Stimulated activated CD8-positive, alpha-beta memory T cell treated with anti-CD3 and anti-CD28 coated beads, Interleukin-4, amount 100 ng/mL, for 24 hours (primary cell): ENCODE measurements at places on chromosomes 1 and 21.

DNA sequence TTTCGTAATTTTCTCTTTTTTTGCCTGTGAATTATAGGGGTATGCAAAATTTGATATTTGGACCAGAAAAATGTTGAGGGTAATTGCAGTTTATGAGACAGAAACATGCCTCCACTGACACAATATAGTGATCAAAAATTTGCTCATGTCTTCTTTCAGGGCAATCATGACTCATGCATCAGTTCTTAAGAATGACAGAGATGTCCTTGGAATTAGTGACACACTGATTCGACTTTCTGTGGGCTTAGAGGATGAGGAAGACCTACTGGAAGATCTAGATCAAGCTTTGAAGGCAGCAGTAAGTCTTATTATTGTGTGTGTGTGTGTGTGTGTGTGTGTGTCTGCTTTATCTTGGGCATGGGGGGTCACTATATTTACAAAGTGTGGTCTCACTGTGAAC, 27.5 kb downstream of the CTH start:
- DNase-seq, result no peak

- DNase-seq, result peak; percentile 69
Measured at GRCh38 chr1:2290595-2291510, 62.7 kb downstream of the SKI start.

DNA sequence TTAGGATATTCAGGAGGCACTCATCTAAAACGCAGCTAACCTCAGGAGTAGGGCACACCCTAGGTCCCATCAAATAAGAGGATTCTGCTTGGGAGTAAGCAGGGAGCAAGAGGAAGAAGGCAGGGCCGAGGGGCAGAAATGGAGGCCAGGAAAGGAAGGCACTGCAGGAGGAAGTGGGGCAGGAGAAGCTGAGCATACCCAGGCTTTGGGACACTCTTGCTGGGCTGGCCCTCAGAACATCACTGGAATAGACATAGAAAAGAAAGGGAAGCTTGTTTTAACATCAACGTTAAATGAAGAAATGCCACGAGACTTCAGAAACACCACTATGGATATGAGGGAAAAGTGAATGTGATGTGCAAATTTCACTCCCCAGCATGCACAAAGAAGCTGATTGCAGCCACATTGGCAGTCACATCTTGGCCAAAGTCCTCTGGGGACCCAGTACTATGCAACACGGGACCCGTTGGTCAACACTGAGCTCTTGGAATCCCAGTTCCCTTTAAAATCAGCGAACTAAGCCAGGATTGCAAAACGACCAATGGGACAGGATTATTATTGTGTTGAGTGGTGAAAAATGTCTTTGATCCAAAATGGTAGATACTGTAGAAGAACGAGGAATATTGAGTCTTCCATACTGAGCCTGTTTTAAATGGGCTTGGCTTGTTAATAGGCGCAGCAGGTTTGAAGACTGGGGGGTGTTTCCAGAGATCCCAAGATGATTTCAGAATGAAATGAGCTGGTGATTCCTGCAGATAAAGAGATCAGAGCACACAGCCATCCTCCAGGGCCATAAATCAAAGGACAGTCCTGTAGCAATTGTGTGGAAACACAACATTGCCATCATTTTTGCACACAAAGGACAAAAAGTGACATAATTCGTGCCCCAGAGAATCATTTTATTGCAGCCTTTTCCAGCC, 152.4 kb downstream of the TOMM20 start:
- no peak for DNase-seq

GRCh38 chr1:45669859-45670655, 16.3 kb downstream of the GPBP1L1 start:
- no peak for DNase-seq

DNA sequence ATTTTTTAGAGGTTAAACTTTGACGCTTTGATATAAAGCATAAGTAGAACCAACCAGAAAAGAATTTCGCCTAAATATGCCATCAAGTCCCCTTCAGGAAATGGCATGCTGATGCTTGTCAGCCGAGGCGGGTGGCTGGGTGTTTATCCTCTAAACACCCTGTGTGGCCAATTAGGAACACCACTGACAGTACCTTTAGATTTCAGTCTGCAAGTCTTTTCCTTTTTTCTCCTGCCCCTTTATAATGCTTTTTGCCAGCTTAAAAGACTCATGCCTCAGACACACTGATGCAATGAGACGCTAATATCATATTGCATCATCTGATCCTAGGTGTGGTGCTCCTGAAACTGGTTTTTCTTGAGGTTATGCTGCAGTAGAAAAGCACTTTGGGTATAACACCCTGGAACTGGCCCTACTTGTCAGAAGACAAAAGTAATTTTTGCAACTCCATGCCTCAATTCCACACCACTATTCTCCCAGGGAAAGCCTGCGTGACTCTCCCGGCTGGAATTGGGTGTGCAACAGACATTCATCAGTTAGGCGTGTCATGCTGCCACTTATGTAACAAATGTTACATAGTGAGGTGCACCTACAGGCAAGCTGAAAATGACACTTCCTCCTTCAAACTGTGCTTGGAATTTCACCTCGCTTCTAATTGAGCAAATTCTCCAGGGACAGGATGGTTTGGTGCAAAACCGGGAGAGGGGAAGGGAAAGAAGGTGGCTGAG, 2.0 kb upstream of the RCC2 start:
- DNase-seq, result no peak

GRCh38 chr1:230772457-230773395, 25.5 kb downstream of the CAPN9 start:
- no peak for DNase-seq

GRCh38 chr21:41466024-41466820, 40.2 kb downstream of the MX1 start:
- no peak for DNase-seq

GRCh38 chr1:77533660-77534305, 148.7 kb downstream of the ZZZ3 start:
- peak; percentile 20 for DNase-seq

DNA sequence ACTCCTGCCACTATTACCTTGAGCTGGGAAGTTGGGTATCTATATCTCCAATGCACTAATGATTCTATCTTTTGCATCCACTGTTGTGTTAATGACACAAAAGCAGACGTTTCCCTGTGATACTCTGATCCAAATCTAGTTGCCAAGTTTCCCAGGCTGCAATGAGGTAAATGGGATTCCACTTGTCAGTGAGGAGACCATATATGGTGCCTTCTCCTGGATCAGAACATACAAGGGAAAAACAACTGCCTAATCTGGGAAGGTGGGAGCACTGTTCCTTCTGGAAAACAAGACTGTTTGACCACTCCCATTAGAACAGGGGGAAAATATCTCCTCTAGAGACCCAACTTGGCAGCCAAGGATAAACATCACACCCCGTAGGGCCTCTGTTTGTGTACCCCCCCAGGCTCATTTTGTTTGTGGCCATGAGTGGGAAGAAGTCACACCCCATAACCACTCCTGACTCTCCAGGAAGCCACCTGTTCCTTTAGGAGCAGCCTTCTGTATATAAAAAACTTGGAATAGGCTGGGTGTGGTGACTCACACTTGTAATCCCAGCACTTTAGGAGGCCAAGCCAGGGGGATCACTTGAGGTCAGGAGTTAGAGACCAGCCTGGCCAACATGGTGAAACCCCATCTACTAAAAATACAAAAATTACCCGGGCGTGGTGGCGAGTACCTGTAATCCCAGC, 28.5 kb upstream of the SLC6A9 start:
- DNase-seq, result no peak

DNA sequence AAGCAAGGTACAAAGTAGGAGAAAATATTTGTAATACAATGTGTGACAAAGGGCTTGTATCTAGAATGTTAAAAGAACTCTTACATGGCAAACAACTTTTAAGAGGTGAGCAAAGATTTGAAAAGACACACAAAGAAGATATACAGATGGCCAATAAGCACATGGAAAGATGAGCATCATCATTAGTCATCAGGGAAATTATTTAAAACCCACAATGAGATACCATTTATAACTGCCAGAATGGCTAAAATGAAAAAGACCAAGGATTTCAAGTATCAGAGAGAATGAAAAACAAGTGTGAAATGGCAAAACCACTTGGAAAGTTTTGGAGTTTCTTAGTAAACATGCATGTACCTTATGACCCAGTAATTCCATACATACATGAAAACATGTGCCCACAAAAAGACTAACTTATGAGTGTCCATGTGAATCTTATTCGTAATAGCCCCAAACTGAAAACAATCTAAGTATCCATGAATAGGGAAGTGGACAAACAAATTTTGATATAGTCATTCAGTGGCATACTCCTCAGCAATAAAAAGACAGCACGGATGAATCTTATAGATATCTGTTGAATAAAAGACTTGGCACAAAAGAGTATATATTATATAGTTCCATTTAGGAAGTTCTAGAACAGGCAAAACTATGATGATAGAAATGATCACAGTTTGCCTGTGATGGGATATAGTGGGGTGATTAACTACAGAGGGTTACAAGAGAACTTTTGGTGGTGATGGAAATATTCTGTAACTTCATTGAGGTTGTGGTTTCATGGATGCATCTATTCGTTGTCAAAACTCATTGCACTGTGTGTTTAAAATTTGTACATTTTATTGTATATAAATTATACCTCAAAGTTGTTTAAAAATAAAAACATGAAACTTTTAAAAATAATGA, 82.0 kb downstream of the DISP1 start:
- DNase-seq, result no peak

DNA sequence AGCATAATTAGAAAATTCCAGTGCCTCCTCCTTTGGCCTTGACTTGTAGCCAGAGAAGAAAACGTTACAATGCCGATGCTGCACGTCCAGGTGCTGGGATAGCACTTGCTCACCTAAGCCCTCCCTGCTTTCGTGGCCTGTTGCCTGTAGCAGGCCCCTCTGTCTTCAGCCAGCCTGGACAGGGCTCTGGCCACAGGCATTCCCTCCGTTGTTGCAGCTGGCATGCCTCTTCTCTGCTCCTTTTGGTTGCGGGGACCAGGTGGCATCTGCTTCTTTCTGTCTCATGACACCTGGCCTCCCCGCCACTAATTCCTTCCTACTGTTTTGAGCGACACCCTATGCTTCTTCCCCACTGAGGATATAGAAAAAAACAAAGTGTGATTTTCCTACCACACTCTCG, 54.6 kb upstream of the MORC3 start:
- no peak for DNase-seq

DNA sequence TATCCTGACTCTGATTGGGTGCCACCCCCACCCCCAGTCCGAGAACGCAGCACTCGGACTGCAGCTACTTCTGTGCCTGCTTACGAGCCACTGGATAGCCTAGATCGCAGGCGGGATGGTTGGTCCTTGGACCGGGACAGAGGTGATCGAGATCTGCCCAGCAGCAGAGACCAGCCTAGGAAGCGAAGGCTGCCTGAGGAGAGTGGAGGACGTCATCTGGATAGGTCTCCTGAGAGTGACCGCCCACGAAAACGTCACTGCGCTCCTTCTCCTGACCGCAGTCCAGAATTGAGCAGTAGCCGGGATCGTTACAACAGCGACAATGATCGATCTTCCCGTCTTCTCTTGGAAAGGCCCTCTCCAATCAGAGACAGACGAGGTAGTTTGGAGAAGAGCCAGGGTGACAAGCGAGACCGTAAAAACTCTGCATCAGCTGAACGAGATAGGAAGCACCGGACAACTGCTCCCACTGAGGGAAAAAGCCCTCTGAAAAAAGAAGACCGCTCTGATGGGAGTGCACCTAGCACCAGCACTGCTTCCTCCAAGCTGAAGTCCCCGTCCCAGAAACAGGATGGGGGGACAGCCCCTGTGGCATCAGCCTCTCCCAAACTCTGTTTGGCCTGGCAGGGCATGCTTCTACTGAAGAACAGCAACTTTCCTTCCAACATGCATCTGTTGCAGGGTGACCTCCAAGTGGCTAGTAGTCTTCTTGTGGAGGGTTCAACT, 2.1 kb downstream of the RBM15 start:
- no peak for DNase-seq

- peak; percentile 15 for DNase-seq
Measured at GRCh38 chr1:162561616-162562469, at the start of gene UAP1. TSS of gene UAP1 (plus strand) at chr1:162561722. CDS start at chr1:162566069, 4,347 bp downstream.

GRCh38 chr1:245802941-245803665, 648.3 kb downstream of the KIF26B start:
- DNase-seq, result no peak

DNA sequence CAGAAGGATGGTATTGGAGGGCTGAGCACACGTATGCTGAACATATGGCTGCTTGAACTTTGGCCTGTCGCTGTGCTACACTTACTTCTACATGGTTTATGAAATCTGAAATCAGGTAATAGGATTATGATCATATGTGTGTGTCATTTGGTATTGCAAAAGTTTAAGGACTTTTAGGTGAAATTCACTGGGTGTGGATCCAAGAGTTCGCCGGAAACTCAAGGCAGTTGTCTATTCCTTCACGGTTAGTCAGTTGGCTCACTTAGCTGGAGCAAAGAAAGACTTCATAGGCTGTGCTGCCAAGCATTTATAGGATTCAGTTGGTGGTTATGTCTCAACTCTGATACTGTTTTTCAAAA, 927 bp downstream of the UAP1 start:
- no peak for DNase-seq

GRCh38 chr1:240134596-240134995, 42.9 kb downstream of the FMN2 start:
- no peak for DNase-seq

- no peak for DNase-seq
Measured at GRCh38 chr21:42391297-42391696, 4.6 kb downstream of the TMPRSS3 start.

GRCh38 chr1:22039594-22040285, 12.8 kb upstream of the CDC42 start:
- peak; percentile 75 for DNase-seq

GRCh38 chr1:63557365-63557987, 34.2 kb downstream of the EFCAB7 start:
- no peak for DNase-seq

- DNase-seq, result no peak
Measured at GRCh38 chr1:172679000-172679772, 20.3 kb downstream of the FASLG start.

GRCh38 chr1:57858740-57859139, 434.9 kb upstream of the DAB1 start:
- no peak for DNase-seq

DNA sequence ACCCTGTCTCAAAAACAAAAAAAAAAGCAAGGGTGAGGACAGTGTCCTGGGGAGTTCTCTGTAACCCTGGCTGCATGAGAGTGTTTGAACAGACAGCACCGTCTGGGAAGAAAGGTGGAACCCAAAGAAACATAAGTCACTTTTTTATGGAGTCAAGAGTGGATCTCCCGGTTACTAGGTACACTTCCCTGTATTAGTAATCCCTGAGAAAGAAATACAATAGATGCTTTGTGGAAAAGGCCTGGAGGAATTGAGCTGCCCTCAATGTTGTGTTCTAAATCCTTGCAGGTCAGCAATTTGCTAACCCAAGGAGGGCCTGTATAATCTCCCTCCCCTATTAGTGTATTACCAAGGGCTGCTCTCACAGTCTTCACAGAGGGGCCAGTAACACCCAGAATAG, 16.6 kb downstream of the DEGS1 start:
- DNase-seq, result no peak

GRCh38 chr1:22329148-22329515, 122.5 kb upstream of the ZBTB40 start:
- DNase-seq, result no peak

- DNase-seq, result no peak
Measured at GRCh38 chr1:153526132-153526543, 9.7 kb downstream of the S100A6 start.
